Effector CD8-positive, alpha-beta T cell (primary cell): ENCODE measurements at places on chromosomes 13 and 19.

- no peak for DNase-seq
Measured at GRCh38 chr13:27536361-27537101, 83.8 kb downstream of the LNX2 start.

DNA sequence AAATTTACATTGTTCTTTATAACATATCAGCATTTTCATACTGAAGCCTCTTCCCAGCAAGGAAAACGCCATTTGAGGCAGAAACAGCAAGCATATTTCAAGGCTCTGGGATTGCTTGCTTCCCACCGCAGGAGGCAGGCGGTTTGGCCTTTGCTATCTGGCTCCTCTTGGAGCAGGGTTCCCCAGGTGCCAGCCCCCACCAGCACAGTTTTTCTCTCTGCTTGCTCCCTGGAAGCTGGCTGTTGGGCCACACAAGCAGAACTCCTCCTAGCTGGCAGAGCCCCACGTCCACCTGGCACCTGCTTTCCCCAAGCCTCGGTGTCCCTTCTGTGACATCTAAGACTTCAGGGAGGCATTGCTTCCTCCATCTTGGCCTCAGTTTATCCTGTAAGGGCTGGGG, 16.7 kb downstream of the GATAD2A start:
- no peak for DNase-seq

- no peak for DNase-seq
Measured at GRCh38 chr13:33633701-33634545, 184.0 kb upstream of the RFC3 start.

- no peak for DNase-seq
Measured at GRCh38 chr19:17641181-17641580, 47.0 kb downstream of the UNC13A start.

DNA sequence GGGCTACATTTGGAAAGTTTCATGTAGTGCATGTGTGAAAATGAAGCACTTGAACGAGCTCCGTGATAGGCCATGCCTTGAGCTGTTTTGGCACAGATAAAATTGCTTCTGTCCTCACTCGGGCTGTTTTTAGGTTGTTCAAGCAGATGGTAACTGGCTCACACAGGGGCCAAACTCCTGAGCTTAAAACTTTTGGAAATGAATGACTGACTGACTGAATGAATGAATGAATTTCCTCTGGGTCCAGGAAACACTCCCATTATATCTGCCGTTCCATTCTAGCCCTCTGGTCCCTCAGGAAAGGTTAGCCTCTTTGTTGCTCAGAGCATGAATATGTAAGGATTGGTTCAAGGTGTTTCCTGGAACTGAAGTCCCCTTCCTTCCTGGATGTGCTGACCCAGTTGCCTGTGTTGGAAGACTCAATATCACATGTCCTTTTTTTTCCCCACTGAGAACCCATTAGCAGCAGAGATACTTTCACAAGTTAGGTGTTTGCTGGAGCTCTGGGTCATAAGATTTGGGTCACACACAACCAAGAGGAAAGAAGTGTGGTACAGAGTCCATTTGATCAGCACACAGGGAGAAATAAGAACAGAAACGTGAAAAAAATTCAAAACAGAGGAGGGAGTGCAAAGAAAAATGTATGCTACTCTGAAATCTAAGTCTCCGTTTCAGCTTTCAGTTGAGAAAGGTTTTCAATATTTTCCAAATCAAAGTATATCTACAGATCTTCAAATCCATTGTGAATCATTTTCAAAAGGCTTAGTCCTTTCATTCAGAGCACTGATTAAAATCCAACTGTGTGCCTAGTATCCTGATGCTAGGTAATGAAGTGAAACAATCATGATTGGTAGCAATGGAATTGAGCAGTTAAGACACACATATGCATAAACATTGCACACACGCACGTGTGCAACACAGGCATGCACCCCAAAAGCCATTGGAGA, 18.9 kb downstream of the MBNL2 start:
- DNase-seq, result no peak

- no peak for DNase-seq
Measured at GRCh38 chr13:102729560-102730270, 34.9 kb upstream of the METTL21C start.

DNA sequence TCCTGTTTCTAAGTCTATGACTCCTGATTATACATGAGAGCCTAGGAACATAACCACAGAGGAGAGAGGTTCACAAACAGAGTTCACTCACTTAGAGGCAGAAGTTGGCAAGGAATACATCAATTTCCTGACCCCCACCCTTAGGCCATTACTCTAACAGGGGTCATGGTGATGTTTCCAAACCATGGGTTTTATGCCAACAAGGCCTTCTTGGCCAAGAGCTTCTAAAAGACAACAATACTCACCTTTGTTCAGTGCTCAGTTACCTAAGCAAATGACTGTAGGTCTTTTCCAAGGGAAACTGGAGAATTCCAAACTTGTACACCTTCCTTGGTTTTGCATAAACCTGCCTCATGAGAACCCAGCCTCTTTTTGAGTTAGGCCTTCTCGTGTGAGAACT, 52.6 kb downstream of the ERICH4 start:
- DNase-seq, result no peak

- peak; percentile 69 for DNase-seq
Measured at GRCh38 chr19:17496337-17496997, 15.0 kb upstream of the PGLS start.

DNA sequence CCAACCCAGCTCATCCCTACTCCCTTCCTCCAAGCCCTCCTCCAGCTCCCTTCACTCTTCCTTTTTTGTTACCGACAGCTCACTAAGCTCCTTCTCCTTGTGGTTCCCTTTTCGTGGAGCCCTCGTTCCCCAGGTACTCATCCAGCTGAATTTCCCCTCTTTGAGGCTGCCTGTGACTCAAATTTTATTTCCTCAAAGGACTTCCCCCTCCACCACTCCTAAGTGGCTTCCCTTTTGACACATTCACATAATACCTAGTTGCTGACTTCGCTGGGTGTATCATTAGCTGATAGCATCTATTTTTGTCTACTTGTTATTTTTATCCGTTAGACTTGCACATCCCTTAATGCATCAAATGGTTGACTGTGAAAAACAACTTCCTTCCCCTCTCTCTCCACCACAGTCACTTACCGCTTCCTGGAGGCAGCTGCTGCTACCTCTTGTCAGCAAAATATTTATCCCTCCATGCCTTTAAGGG, 14.5 kb downstream of the FFAR2 start:
- DNase-seq, result peak; percentile 11

DNA sequence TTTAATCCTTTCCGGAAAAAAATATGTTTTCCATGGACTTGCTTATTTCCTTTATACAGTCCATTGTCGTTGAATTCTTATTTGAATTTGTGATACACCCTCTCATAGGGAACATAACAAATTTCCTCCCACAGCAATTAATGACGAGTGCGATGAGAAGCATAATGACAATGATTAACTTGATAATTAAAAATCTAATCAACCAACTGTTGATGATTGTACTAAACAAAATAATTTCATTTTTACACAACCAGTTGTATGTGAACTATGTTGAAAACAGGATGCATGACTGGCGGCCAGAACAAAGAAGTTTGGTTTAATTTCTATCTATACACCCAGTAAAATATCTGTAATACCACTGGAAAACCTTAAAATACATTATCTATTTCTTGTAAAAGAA, 26.1 kb upstream of the CEACAM21 start:
- DNase-seq, result no peak

- peak; percentile 69 for DNase-seq
Measured at GRCh38 chr19:18021121-18021755, 13.3 kb downstream of the ARRDC2 start.

DNA sequence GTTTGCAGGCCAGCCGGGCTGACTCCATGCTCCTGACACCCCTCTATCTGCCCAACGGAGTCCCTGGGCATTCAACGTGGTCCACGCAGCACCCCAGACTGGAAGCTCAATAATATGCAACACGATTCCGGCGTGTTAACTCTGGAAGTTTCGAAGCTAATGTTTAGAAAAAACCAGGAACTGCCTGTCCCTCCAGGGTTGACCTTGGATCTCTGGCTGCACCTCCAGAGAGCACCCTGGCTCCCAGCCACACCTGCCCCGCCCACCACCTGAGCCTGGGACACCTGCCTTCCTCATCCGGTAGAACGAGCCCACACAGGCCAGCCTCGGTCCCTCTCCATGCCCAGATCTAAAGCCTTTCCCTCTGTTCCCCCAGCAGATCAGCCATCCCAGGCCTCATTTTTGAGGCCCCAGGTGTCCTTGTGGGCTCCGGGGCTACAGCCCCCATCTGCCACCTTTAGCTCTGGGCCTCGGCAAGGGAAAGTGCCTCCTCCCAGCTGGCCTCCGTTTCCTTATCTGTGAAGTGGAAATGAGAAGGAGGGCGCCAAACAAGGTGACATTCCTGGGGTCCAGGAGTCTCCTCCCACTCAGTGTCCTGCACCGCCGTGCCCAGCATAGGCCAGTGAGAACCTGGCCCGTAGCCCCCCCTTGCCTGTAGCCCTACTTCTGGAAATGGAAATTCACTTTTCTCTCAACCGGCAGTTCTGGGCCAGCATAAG, 38.7 kb downstream of the KLF2 start:
- no peak for DNase-seq

GRCh38 chr13:73222627-73223305, 164.0 kb downstream of the KLF5 start:
- DNase-seq, result no peak

GRCh38 chr13:50998326-50998725, 88.7 kb downstream of the RNASEH2B start:
- DNase-seq, result no peak

- DNase-seq, result no peak
Measured at GRCh38 chr13:34696296-34696695, 245.8 kb upstream of the NBEA start.

DNA sequence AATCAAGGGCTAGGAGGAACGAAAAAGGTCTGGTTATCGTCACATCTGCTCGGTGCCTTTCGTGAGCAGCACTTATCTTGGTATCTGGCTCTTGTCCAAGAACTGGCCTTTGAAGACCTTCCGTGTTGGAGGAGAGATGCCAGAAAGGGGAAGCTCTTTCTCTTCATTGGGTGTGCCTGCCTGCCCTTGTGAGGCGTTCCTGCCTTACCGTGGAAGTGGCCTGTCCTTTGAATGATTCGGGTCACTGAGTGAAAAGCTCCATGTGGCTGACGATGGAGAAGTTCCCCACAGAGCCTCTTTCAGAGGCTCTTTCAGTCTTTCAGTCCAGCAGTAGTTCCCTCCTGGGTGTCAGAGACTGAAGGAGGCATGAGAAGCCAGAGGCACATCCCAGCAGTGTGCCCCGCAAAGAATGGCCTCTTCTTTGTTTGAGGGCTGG, 121.5 kb upstream of the SLC10A2 start:
- no peak for DNase-seq

- DNase-seq, result peak; percentile 14
Measured at GRCh38 chr19:32224371-32225244, 120.8 kb upstream of the ZNF507 start.

DNA sequence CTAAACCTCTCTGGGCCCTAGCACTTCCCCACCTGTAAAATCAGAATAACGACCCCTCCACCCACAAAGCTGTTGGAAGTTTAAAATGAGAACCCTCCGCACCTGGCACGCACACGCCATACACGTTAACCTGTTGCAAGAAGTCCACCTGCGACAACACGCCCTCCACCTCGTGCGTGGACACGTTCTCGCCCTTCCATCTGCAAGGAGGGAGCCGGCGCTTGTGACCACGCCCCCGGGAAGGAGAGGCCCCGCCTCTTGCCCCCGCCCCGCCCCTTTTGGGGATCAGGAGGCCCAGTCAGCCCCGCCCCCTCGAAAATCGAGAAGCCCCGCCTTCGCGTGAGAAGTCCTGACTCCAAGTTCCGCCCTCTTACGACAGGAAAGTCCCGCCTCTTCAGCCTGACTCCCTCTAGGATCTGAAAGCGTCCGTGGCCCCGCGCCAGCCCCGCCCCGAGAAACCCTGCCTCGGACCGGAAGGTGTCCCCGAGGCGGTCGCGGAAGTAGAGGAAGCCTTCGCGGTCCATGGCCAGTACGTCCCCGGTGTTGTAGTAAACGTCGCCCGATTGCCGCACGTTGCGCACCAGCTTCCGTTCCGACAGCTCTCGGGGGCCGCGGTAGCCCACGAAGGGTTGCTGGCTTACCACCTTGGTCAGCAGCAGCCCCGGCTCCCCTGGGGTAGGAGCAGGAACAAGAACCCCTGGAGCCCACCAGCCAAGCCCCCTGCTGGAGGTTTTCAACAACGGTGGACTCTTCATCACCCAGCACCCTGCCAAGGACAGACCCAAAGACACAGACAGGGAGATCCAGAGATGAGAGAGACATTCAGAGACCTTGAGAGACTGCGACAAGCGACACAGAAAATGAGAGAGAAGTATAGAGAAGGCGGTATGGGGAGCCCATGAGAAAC, 12.5 kb downstream of the SLC27A5 start:
- DNase-seq, result peak; percentile 97

DNA sequence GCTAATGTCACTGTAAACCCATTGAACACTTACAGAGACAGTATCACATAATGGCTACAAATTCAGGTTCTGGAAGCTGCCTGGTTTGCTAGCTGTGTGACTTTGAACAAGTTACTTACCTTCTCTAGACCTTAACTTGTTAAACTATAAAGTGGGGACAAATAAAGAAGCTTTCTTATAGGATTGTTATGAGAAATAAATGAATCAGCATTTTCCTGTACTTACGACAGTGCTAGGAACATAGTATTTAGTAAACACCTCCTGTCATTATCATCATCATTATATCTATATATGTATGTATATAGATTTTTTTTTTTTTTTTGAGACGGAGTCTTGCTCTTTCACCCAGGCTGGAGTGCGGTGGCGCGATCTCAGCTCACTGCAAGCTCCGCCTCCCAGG, 54.9 kb downstream of the CDK8 start:
- no peak for DNase-seq

DNA sequence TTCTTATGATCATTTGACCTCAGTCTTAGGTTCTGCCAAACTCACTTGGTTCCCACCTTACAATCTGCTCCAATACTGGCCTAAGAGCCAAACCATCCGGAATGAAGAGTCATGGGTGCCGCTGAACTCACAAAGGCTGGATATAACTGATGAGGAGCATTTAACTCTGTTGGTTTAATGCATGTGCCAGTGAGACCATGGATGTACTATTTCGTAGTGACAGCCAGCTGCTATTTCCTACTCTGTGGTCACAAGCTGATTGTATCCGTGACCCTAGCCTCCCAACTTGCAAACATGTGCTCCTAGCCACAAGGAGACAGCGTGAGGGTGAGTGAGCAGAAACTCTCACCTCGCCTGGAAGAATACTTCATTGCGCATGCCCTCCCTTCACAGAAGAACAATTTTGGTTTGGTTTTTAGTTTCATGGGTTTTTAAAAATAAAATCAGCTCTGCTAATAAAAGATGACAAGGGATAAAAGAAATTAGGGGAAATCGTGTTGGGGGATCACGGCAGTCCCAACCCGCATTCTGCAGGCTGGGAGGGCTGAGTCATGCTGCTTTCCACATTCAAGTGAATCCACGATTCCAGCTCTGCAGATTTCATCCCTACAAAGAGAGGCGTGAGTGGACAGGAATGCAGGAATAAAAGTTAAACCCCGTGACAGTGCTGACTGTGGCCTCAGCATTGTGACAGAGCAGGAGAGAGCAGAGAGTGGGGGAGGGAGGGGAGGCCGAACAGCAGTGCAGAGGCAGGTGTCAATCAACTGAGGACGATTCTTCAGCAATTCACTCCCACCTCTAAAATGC, 66.8 kb upstream of the RAP2A start:
- no peak for DNase-seq
